ENCODE measurements at places on chromosomes 4 and X.

DNA sequence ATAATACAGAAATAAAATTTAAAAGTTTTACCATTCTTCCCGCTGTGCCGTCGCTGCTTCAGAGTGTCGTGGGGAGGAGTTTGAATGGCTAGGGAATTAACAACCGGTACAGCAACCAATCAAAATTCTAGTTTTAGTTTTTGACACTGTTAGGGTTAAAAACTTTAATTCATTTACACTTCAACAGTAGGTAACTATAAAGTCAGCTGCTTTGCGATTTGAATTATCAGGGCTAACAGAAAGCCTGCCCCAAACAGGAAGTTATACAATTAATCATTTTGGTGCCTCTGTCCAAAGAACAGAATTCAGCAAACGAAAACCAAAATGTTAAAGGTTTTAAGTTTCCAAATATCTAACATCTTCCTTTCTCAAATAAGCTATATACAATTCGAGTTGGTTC, 2.3 kb downstream of the HNRNPD start:
- no peak for DNase-seq

- peak; percentile 95 for DNase-seq
These were observed at the start of gene CD99 for GRCh38 chrX:2690856-2691542. TSS of gene CD99 (plus strand) at chrX:2691295. CDS start at chrX:2691361, 66 bp downstream.

- DNase-seq: peak; percentile 1
These were observed 109.4 kb downstream of the DLG3 start for GRCh38 chrX:70554081-70554480.

GRCh38 chr4:43238585-43238984, 346.1 kb downstream of the GRXCR1 start:
- DNase-seq: no peak

DNA sequence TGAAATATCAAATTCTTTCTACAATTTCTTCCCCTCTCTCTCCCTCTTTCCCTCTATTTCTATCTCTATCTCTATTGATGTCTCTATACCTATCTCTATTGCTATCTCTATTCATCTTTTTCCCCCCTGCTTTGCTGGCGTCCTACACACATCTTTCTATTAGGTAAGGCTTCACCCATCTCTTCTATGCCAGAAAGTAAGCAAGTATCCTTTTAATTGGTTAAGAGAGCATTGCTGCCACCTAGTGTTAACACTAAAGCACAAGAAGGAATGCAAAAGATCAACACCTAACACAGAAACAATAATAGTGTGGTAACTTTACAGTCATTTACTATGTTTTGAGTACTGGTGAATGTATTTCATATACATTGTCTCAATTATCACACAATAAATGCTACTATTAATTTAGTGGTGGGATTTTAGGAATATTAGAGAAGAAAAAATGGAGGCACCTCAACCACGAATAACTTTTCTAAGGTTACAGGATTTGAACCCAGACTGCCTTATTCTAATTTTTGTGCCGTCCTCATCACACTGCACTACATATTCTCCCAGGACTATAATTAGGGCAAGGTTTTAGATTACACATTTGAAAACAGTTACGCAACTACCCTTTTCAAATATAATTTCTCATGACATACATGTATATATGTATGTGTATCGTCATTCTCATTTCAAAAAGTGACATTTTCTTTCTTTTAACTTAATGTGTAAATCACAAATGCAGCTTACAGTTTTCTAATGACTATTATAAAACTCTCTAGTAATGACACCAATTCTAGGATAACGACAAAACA, 3.7 kb upstream of the C4orf36 start:
- DNase-seq: no peak

DNA sequence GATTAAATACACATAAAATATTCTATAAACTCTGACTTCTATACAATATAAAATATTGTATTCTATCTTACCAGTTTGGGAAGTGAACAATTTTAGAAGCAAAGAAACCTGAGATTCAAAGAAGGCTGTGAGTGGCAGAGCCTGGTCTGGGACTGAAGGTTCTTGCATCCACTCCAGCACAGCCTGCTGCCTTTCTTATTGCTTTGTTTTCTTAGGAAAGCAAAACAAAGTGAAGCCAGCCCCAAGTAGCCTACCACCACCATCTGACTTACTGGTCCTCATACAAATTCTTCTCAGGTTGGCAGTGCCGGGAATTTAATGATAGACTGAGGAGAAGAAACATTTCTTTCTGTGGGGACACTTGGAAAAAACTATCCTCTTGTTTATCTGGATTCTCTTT, 129.7 kb upstream of the SMAD1 start:
- DNase-seq: no peak

DNA sequence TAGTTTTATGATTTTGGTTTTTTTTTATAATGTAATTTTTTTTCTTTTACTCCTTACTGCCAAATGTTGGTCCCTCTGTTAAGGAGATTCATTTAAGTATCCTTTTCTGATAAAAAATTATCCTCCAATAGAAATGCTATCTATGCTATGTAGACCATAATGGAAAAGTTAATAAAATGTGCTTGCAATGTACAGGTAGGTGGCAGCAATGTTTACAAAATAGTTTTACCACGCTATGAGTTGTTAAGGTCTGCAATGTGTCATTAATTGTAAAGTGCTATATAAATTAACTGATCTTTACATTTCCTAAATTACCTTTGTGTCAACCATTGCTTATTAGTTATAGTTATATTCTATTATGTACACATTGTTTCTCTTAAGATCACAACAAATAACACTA, 3.8 kb upstream of the CENPC start:
- DNase-seq: no peak

GRCh38 chr4:173293663-173294062, 40.5 kb downstream of the HMGB2 start:
- no peak for DNase-seq

GRCh38 chr4:137703195-137703594, 170.9 kb upstream of the PCDH18 start:
- no peak for DNase-seq

- no peak for DNase-seq
These were observed 34.7 kb downstream of the ADD1 start for GRCh38 chr4:2878346-2878745.

- DNase-seq: no peak
These were observed 2.0 kb downstream of the NDST3 start for GRCh38 chr4:118036336-118036735.

DNA sequence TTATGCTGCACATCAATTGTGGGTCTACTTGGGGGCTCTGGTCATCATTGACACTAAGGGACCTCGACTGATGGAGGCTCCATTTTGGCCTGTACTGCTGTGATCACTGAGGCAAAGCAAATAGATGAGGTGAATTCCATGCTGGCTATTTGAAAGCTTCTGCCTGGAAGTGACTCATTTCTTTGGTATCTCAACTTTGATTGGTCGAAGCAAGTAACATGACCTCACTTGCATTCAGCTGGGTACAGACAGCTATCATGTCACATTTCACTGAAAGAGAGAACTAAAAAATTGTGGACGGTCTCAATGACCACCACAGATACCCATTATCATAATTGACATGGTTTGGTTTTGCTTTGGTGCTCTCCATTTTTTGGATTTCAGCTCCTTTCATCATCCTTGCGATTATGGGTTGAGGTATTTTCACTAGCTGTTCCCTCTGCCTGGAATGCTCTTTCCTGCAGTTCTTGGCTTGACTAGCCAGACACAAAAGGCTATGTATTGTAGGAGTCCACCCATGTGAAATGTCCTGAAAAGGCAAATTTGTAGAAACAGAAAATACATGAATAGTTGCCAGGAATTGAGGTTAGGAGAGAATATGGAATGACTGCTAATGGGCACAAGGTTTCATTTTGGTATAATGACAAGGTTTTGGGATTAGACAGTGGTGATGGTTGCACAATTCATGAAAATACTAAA, 369.2 kb upstream of the LCORL start:
- DNase-seq: no peak

DNA sequence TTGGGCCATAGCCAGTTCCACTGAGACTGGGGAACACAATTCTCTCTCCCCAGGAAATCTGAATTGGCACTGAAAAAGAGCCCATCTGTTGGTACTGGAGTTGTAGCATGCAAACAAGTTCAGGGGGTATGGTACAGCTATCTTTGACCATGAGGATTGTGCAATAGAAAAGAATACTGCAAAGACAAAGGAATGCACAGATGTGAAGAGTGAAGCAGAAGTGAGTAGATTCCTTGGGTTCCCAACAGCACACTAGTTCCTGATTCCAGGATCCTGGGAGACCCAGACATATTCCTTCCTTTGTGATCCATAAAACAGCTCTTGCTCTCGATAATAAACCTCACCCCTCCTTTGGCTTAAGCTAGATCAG, 43.3 kb upstream of the CTAG2 start:
- DNase-seq: no peak

- no peak for DNase-seq
These were observed 490.4 kb upstream of the ZFP42 start for GRCh38 chr4:187504974-187505797.

DNA sequence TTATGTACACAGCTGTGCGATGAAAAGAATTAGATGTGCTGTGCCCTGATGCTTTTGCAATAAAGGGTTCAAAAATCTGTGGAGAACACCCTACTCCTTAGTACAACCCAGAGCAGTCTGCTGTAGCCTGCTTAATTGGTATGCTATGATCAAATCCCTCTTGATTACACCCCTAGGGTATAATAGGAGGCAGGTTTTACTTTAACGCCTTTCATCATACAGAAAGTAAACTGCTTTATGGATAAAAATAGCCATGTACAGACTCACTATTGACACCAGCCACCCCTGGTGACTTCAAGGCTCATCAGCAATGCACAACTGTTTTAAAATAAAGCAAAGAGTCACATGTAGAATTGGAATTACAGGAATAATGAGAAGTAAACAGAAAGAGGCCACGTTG, 315.3 kb downstream of the DMD start:
- no peak for DNase-seq

- DNase-seq: no peak
These were observed 83.9 kb downstream of the SNCA start for GRCh38 chr4:89752932-89753598.

DNA sequence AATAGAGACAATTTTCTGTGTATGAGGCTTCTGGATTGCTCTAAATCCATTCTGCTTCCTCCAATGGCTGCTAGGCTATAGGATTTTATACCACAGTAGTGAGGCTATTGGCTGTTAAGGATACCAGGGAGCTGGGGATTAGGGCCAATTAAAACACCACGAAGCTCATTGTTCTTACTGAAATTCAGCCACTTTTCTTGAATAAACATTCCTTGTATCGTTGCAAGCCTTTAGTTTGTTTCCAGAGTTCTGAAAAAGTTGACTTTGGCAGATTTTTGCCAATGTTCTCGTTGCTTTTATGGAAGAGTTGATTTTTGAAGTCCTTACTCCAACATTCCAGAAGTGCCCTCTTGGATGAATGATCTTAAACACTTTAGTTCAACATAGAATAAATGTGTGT, 238.4 kb upstream of the TEX13A start:
- DNase-seq: no peak
